ENCODE measurements at places on chromosomes 7 and 10. TPM values are rescaled to one million over a fixed set of nuclear protein-coding genes. Genes with fewer than 3 reads are reported as not detected.

- no peak for DNase-seq
These were observed 5.9 kb upstream of the NPFFR1 start for GRCh38 chr10:70289739-70290138.

GRCh38 chr10:114472877-114473253 is 68.6 kb upstream of the AFAP1L2 start:
- DNase-seq, result no peak

- no peak for DNase-seq
These were observed 33.2 kb downstream of the HIF1AN start for GRCh38 chr10:100568912-100569311.

DNA sequence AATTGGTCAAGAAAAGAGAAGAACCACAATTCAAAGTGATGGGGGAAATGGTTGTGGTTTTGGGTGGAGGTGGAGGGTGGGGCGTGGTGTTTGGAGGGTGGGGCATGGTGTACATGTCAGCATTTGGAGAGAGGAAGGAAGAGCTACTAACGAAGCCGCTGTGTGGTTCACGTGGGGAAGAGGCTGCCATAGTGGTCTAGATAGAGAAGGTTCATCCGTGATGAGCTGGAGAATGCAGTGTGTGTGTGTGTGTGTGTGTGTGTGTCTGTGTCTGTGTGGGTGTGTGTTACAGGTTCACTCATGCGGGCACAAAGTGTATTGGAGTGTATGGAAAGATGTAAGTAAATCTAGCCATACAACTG is 6.1 kb upstream of the VCL start:
- no peak for DNase-seq

Gene GPC2
- total RNA-seq, result 9.6 TPM

Gene PLA2G12B
- not detected for total RNA-seq

Gene KCP
- total RNA-seq, result 0.13 TPM
